Cerebellar nuclear complex (tissue), 1 donor: ENCODE measurements at places on chromosomes 3 and 15.

- no peak for DNase-seq
Measured at GRCh38 chr15:92277776-92278175, 115.9 kb upstream of the ST8SIA2 start.

- no peak for DNase-seq
Measured at GRCh38 chr3:197749315-197749600, 425 bp upstream of the FYTTD1 start.

GRCh38 chr15:77944002-77944867 is 133.3 kb downstream of the TBC1D2B start:
- no peak for DNase-seq

DNA sequence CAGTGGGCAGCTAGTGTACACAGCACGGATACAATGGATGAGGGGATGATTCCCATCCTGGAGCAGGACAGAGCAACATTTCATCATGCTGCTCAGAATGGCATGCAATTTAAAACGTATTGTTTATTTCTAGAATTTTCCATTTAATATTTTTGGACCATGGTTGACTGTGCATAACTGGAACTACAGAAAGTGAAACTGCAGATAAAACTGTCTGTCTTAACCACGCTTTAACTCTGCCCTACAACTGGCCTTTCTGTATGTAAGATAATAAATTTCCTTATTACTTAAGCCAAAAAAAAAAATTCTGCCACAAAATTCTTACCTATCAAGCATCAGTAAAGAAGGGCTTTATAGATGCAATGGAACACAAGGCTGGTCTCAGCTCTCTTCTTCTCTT is 33.4 kb downstream of the AP3S2 start:
- no peak for DNase-seq

- DNase-seq, result no peak
Measured at GRCh38 chr3:193190146-193190786, 50.8 kb upstream of the PLAAT1 start.

DNA sequence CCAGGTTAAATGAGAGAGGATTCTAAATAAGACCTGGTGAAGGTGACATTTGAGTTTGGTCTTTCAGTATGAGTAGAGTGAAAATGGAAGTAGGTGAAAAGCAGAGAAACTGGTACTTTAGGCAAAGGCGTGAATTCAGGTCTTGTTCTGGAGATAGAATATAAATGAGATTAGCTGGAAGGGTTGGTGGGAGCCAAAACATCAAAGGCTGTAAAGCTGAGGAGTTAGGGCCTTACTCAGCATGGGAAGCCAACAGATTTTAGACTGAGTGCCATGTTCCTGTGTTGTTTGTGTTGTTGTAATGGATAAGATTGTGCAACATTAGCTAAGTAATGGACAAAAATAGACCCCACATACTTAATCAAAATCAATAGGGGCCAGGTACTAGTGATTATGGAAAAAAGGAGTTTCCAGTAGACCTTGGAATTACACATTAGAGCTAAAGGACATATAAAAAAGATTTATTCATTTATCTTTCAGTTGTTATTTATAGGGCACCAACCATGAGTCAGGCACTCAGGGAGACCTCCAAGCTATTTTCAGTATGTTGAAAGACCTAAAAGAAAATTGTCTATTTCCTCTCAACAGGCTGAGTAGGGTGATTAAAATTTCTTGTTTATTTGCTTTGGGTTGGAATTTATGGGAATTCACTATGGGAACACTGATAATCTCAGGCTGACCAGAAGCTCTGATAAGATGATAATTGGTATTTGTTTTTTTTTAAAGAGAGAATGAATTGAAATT is 20.8 kb downstream of the ARL14 start:
- no peak for DNase-seq

DNA sequence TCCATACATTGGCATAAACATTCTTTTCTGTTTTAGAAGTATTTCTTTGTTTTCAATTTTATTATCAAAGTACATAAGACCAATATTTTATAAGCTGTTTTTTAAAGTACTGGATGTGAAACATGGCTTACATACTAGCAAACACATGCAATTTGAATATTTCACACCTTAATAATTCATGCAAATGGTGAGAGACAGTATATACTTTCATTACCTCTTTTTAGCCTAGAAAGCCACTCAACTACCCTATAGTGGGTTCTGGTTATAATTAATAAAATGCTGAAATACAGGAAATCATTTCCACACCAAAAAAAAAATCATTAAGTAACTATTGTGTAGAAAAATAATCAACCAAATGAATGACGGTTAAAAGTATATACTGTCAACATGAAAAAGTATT is 38.5 kb upstream of the MELTF start:
- DNase-seq, result no peak
